Mesenteric fat pad (tissue), 1 donor: ENCODE measurements at places on chromosomes 1 and 21. TPM values are rescaled to one million over a fixed set of nuclear protein-coding genes. Genes with fewer than 3 reads are reported as not detected.

Gene CLEC20A
- total RNA-seq, result not detected

DNA sequence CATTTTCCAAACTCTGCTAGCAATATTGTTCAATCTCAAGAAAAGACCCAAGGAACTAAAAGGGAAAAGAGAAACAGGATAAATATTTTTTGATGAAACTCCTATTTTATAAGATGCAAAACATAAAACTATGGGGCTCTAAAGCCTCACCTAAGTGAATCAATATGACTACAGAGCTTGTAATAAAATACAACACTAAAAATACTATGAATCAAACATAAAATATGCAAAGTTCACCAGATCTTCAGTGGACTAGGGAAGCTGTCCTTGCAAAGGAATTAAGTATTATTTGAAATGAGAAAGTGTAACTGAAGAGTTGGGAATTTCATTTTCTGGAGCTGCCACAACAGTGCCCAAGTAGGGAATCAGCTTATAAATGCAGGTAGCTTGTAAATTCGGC lies 124.5 kb downstream of the CRB1 start:
- DNase-seq, result no peak

DNA sequence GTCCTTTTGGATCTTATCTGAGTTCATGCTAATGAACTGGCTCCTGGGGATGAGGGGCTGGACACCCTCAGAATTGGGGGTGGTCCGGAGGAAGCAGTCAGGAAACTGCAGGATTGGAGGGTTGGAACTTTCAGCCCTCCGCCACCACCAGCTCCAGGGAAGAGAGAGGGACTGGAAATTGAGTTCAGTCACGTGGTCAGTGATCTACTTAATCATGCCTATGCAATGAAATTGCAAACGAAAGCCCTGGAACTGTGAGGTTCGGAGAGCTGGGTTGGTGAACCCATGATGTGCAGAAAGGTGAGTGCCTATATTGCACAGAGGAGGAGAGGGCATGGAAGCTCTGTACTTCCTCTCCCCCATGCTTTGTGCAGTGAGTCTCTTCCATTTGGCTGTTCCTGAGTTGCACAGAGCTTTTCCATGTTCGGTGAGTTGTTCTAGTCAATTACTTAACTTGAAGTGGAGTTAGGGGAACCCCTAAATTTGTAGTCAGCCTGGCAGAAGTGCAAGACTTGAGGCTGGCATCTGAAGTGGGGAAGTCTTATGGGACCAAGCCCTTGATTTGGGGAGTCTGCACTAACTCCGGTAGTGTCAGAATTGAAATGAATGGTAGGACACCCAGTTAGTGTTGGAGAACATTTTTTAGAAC lies 16.7 kb downstream of the ITSN1 start:
- no peak for DNase-seq

Gene MARCKSL1
- total RNA-seq, result 51.8 TPM

Gene SLC25A33
- total RNA-seq, result 7.5 TPM

Gene RAB3B
- total RNA-seq, result not detected

Gene PTTG1IP
- total RNA-seq, result 161 TPM
